GOT3 (cell line): ENCODE measurements at places on chromosomes 16 and 17.

DNA sequence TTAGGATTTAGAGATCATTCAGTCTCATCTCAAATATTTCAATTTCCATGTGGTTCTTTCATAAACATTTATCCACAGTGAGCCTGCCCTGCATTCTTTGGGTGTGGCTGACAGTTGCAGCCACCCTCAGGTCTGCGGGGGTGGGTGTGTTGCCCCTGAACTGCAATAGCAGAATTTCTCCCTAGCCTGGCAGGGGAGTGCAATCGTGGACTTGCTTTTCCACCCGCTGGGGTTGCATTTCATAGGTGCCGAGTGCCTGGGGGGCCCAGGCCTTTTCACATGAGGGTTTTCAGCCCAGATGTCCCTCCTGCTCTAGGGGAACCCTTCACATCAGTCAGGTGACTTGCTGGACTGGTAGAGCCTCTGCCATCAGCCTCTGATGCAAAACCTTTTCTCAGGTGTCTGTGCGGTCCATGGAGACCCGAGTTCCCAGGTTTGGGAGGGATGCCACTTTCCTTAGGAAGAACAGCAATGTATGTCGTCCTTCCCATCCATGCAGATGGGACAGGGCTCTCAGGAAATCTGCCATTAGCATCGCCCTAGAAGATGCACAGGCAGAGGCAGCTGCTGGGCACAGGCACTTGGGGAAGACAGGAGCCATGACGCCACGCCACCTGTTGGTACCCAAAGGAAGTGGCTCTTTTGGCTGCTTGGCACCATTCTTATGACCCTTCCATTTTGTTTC lies 2.4 kb upstream of the USP36 start:
- no peak for DNase-seq

DNA sequence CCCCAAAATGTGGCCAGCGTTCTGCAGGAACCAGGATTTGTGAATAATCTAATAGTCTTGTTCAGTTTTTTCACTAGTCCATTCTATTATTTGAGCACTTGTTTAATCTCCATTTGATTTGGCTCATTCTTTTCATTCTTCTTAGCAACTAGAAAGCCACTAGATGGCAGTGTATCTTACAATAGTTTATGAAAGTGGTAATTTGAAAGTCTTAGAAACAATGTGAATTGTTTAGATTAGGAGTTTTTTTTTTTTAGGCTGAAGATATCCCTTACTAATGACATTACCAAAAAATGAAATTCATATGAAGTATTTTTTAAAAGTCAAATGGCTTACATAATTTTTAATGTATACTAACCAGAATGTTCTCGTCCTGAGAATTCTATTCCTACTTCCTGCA lies 6.7 kb downstream of the ERI2 start:
- no peak for DNase-seq

- no peak for DNase-seq
These were observed 27.4 kb upstream of the CACNA1H start for GRCh38 chr16:1125471-1125870.

DNA sequence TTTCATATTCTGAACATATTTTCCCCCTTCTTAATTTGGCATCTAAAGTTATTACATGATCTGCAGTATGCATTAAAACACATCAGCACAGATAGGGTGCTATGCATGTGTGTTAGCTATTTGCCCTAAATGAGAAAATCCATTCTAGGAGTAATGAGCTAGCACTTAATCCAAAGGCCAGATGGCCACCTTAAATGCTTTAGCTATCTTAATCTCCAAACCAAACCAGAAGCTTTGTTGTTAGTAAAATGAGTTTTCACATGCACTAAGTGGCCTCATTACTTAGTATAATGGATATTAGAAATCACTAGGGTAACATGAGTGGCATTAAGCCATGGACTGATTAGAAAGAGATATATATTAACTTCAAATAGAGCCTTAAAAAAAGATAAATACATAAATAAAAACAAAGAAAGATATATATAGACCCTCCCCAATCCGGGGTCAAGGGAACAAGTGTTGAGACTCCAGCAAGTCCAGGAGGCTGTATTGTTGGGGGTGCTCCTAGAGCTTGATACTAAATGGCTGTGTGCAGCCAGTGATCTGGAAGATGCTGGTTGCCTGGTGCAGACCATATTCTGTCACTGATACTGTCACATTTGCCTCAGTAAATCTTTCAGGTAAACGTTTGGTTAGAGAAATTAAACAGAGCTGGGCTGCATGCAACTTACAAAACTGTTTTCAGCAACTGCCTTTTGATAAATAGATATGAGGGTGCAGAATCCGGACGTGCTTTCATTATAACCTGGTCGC lies 67.3 kb downstream of the MYH10 start:
- no peak for DNase-seq

DNA sequence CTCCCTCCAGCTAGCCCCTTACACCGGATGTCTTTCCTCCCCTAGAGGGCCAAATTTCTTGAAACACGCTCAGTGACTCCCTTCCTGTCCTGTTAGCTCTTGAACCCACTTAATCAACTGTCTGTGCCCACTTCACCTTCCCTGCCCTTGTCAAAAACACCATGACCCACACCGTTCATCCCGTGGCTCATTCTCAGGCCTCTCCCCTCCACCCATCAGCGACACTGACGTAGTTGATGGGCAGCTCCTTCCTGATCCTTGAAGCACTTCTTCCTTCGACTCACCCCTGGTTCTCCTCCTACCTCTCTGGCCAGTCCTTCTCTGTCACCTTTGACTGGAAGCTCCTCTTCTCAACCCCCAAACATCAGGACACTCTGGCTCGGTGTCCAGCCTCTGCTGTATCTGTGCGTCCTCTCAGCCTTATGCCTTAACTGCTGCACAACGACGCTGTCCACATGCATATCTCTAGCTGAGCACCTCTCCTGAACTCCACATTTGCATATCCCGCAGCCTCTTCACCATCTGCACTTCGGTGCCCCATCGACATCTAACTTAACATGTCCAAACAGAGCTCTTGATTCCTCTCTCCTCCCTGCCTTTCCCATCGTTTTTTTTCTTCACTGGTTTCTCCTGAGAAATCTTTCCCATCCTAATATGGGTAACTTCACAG lies 39.3 kb upstream of the CCDC182 start:
- DNase-seq = no peak

GRCh38 chr16:49857423-49858181 lies 1.7 kb upstream of the ZNF423 start:
- peak; percentile 33 for DNase-seq

- no peak for DNase-seq
These were observed 71.7 kb upstream of the CBX4 start for GRCh38 chr17:79910985-79911361.

DNA sequence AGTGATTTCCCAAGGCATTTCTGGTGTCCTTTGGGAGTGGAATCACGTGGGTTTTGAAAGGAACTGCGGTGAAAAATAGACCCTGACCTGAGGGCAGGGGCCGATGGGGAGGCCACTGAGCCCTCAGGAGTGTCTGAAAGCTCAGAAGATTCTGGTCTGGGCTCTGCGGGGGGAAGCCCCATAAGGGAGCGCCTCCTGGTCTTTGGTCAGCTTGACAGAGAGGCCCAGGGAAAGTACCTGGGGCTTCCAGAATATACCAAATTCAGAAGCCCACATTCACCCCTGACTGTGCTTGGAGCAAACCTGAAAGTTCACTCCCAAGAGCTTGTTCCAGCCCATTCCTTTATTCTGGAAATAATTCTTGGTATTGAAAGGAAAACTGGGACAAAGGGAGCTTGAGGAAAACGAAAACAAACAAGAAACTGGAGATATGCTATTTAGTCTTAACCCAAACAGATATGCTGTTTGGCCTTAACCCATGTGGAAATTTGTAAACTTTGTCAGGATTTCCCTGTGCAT lies 23.2 kb upstream of the NAGLU start:
- no peak for DNase-seq

GRCh38 chr16:86597880-86598606 lies 19.7 kb downstream of the FOXL1 start:
- DNase-seq = no peak

- DNase-seq = no peak
These were observed 266.4 kb downstream of the MAF start for GRCh38 chr16:79334127-79334526.

- DNase-seq = no peak
These were observed 191.1 kb upstream of the IRX3 start for GRCh38 chr16:54477714-54478113.

- no peak for DNase-seq
These were observed 85.1 kb downstream of the TNFRSF13B start for GRCh38 chr17:16886655-16887322.

DNA sequence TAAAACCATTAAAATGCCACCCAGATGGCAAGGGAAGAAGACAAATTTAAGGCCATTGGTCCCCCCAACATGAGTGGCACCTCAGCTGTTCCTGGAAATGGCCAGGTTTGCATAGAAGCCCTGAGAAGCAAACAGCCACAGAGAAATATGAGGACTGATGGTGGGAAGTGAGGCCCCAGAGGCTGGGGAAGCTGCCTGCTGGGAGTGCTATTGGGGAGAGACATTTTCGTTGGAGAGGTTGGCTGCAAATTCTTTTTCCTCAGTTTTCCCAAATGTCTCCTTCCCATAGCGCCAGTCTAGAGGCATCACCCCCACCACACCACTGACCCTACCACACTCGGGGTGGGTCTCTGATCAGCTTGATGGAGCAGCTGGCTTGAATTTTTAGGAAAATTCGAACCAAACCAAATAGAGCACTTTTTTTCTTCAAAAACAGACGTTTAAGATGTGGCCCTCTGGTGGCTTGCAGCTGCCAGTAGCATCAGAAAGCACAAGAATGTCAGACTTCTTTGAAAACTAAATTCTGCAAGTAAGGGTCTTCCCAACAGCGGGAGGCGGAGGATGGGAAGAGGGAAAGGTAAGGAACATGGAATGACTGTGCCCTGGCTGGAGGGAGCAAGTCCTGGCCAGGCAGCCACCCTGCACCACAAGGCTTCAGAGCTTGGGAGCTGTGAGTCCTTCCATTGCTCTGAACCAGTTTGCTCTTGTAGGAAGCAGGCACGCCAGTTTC lies 13.2 kb upstream of the SLC12A3 start:
- DNase-seq = no peak

GRCh38 chr17:73278465-73279453 lies 17.1 kb upstream of the CPSF4L start:
- no peak for DNase-seq

DNA sequence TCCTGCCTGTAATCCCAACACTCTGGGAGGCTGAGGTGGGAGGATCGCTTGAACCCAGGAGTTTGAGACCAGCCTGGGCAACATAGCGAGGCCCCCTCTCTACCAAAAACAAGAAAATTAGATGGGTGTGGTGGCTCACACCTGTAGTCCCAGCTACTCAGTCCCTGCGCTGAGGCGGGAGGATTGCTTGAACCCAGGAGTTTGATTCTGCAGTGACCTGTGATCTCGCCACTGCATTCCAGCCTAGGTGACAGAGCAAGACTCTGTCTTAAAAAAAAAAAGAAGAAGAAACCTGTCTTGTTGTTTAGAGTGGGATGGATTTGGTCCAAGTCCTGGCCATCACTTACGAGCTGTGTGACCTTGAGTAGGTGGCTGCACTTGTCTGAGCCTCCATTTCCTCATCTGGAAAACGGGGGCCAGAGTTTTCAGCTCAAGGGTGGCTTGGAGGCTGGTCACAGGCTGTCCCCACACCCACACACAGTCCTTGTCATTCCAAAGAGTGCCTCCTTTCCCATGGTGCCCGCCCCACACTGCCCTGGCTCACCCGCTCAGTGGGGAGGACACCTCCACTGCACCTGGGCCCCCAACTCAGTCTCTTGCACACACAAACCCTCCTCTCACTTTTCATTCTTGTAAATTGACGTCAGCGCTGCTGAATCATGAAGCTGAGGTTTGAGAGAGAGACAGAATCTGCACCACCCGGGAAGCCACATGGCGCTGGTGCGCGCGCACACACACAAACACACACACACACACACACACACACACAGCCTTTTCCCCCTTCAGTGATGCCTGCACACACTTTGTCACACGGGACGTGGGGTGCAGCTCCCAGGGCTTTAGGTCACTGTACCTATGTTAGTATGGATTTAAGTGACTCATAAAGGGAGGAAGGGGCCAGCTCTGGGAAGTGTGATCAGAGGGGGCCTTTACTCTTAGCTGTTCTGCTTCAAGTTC lies 4.2 kb downstream of the SOCS1 start:
- DNase-seq = peak; percentile 20

- no peak for DNase-seq
These were observed 9.4 kb downstream of the CMIP start for GRCh38 chr16:81454044-81454443.

- no peak for DNase-seq
These were observed 171.5 kb downstream of the PARN start for GRCh38 chr16:14458576-14458975.

DNA sequence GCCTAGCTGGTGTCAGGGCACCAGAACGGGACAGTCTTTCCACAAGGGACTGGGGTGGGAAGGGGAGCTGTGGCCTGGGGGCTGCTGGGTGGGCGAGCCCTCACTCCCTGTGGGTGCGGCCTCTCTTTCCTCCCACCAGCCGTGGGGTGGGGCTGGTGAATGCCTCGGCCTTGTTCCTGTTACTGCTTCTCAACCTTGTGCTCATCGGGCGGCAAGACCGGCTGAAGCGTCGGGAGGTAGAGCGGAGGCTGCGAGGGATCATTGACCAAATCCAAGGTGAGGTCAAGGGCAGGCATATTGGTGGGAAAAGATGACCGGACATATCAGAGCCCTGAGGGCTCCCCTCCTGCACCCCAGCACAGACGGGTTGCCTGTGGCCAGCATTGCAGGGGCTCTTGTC lies 29.2 kb downstream of the CASKIN2 start:
- DNase-seq = no peak

- DNase-seq = no peak
These were observed 306.7 kb upstream of the XYLT1 start for GRCh38 chr16:17777408-17777863.

DNA sequence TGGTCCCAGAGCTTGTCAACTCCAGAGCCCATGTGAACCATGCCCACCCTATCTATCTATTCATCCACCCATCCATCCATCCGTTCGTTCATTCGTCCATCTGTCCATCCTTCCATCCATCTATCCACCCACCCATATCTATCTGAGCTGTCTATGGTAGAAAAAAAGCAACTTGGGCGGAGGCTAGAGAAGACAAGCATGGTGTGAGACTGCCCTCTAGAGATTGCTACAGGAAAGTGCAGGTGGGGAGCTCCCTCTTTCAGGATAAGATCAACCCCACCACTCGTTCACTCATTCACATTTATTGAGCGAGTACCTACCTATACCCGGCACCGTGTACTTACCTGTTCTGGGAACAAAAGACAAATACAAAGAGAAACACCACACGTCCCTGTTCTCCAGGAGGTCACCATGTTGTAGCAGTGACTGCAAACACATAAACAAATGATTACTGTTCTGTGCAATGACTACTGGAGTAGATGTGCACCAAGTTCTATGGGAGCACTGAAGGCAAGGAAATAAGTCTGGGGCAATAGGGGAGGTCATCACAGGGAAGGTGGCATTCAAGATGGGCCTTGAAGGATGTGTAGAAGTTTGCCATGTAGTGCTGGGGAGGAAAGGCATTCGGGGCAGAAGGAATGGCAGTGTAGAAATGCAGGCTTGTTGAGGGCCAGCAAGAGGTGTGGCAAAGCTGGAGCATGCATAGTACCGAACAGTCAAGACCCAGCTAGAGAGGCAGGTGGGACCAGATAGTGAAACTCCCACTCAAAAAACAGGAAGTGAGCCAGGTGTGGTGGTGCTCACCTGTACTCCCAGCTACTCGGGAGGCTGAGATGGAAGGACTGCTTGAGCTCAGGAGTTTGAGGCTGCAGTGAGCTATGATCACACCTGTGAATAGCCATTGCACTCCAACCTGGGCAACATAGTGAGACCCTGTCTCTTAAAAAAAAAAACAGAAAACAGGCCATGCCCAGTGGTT lies 13.4 kb upstream of the ATP5MC1 start:
- no peak for DNase-seq

GRCh38 chr17:82865274-82865673 lies 25.5 kb upstream of the ZNF750 start:
- no peak for DNase-seq
